ENCODE measurements at places on chromosomes 4 and X. TPM values are rescaled to one million over a fixed set of nuclear protein-coding genes. Genes with fewer than 3 reads are reported as not detected.

AFF2 gene
- polyA plus RNA-seq: 5.9 TPM

XAGE1A gene
- polyA plus RNA-seq: not detected

GRCh38 chr4:70772929-70773555 lies 51.3 kb downstream of the RUFY3 start:
- DNase-seq: no peak

DNA sequence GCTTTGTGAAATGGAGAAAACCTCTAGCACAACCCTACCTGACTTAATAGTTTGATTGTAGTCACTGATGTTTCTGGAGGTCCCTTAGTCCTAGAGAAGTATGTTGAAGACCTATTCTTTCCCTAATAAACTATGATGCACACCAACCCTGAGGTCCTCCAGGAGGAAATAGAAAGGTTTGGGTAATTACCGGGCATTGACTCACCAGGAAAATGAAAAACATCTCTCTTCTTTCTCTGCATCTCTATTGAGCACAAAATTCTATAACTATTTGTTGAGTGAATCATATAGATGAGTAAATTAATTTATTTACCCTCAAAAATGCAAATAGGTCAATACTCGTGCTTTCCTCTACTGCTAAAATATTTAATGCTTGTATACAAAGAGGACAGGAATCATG lies 582.4 kb upstream of the FAM241A start:
- DNase-seq: no peak

PALLD gene
- polyA plus RNA-seq: 207 TPM

DNA sequence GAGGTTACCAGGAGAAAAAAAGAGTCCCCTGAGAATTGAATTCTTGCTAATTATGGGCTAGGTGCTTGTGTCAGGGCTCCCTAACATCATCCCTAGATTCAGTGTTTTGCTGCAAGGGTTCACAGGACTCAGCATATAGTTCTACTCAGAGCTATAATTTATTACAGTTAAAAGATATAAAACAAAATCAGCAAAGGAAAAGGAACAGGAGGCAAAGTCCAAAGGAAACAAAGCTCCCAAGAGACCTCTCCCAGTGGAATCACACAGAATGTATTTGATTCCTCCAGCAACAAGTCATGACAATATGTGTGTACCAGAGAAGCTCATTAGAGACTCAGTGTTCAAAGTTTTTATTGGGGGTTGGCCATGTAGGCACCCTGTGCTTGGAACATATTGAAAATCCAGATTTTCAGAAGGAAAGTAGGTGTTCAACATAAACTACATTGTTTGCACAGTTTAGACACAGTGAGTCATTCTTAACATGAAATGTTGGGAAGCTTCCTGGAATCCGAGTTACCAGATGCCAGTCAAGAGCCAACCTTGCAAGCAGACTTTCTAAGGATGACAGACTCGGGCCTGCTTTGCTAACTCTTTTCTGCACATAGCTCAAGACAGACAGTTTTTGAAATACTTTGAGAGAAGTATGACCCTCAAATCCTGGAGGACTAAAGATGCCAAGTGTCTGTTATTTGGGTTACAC lies 311.3 kb upstream of the EMCN start:
- DNase-seq: no peak

GRCh38 chrX:152641996-152642395 lies 4.3 kb downstream of the GABRQ start:
- DNase-seq: no peak

DNA sequence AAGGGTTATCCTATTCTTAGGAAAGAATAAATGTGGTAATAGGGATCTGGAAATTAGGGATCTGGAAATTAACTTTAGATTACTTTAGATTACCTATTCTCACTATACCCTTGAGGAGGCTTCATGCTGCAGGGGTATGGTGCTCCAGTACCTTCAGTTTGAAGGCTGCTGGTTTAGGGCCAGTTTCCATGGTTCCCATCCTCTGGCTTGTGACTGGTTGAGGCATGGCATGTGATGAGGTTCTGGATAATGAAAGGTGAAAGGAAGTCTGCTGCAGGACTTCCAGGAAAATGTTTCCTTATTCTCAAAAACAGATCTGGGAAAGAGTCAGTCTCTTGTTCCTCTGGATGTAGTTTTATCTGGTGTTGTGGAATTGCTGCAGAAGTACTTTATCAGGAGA lies 25.9 kb downstream of the FRAS1 start:
- no peak for DNase-seq

VCX3B gene
- 0.47 TPM for polyA plus RNA-seq

DNA sequence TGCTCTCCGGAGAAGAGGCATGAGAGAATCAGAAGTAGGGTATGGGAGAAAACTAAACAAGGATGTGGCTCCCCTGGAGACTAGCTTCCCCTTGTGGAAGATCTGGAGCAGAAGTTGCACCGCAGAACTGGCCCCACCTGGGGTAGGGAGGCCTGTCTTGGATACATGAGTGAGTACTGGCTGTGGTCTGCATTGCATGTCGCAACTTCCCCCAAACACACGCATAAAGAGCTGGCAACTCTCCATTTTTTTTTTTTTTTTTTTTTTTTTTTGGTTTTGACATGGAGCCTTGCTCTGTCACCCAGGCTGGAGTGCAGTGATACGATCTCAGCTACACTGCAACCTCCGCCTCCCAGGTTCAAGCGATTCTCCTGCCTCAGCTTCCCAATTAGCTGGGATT lies 119.9 kb downstream of the EGF start:
- DNase-seq: no peak

GRCh38 chr4:173943547-173943946 lies 339.9 kb downstream of the FBXO8 start:
- no peak for DNase-seq

MAGEB5 gene
- polyA plus RNA-seq: not detected

TEX13D gene
- polyA plus RNA-seq: not detected

DNA sequence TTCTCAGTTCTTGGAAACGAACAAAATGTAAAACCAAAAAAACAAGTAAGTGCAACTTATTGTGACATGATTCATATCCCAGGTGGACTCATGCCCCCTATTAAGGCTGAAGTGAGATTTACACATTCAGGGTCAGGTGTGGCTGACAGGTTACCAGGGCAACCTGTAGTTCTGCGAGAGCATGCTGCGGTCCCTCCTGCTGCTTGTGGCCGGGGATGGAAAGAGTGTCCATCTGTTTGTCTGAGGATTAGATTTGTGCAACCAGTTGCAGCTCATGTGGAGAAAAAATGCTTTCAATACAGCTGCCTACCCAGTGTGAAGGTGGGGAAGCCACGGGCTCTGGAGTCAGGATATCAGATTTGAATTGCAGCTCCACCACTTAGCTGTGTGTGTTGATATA lies 78.8 kb downstream of the FAM184B start:
- no peak for DNase-seq

RBMX2 gene
- 38.5 TPM for polyA plus RNA-seq

CD40LG gene
- 0.35 TPM for polyA plus RNA-seq

GRCh38 chrX:25158635-25159034 lies 142.9 kb upstream of the ARX start:
- no peak for DNase-seq

DNA sequence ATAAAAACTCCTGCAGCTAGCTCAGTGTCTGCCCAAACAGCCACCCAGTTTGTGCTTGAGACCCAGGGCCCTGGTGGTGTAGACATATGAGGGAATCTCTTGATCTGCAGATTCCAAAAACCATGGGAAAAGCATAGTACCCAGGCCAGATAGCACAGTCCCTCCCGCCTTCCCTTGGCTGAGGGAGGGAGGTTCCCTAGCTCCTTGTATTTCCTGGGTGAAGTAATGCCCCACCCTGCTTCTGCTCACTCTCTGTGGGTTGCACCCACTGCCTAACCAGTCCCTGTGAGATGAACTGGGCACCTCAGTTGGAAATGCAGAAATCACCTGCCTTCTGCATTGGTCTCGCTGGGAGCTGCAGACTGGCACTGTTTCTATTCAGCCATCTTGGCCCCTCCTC lies 54.6 kb downstream of the USP26 start:
- no peak for DNase-seq

Data from left renal pelvis (tissue), 4 donors.